ENCODE measurements at places on chromosomes 3 and 15.

- no peak for DNase-seq
Observed at GRCh38 chr15:90520365-90520764, 9.4 kb upstream of the CRTC3 start.

DNA sequence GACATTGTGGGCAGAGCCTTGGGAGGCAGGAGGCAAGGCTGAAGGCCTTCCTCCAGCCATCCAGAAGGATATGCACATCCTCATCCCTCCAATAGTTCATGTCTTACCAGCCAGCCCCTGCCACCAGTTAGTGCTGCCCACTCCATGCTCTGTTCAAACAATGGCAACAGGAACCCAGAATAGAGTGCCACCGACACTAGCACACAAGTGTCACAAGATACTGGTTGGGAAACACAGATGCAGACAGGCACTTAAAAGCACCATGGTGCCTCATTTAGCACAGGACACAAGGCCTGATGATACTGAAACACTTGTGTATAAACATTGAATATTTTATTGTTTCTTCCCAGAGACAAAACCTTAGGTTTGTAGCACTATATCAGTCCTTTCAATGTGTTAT lies 56.5 kb upstream of the MYO5C start:
- DNase-seq: no peak

DNA sequence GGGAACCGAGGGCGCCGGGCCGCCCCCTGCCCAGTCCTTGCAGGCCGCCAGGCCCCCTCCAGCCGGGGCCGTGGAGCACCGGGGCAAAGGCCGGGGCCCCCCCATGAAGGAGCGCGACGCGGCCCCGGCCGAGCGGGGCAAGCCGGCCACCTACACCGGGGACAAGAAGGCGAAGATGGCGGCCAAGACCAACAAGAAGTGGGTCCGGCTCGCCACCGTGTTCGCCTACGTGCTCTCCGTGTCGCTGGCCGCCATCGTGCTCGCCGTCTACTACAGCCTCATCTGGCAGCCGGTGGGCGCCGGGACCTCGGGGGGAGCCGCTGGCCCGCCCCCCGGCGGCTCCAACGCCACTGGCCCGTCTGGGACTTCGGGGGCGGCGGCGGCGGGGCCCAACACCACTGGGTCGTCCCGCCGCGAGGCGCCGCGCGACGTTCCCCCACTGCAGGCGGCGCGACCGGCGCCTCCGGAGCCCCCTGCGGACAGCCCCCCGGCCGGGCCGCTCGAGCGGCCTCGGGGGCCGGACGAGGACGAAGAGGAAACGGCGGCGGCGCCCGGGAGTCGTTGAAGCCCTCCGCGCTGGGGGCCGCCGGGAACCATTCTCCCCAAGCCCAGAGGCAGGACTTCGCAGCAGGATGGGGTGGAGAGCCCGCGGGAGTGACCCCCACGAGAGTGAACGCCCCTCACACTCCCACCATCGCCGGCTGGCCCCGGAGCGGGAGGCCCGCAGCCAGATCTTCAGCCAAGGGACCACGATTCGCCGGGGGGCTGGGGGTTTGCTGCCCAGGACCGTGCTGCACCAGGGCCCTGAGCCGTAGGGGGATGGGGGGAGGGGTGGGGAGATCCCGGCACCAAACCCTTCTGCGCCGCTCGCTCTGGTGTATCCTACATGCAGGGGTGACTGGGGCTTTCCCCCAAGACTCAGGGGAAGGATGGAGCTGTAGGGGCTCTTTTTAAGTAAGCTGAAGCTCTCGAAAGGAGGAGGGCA lies 753 bp downstream of the INAFM2 start:
- no peak for DNase-seq

GRCh38 chr3:99485286-99485685 lies 153.1 kb upstream of the COL8A1 start:
- DNase-seq: no peak

DNA sequence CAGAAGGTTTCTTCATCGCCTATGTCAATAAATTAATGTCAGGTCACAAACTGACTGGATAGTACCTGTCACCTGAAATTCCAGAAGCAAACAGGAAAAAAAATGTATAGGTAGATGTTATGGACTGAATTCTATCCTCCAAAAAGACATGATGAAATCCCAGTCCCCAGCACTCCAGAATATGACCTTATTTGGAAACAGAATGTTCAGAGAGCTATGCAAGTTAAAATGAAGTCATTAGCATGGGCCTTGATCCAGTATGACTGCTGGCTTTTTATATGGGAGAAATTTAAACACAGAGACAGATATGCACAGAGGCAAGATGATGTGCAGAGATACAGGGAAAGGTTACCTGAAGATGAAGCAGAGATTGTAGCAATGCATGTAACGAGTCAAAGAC lies 953.4 kb downstream of the ZPLD1 start:
- no peak for DNase-seq

DNA sequence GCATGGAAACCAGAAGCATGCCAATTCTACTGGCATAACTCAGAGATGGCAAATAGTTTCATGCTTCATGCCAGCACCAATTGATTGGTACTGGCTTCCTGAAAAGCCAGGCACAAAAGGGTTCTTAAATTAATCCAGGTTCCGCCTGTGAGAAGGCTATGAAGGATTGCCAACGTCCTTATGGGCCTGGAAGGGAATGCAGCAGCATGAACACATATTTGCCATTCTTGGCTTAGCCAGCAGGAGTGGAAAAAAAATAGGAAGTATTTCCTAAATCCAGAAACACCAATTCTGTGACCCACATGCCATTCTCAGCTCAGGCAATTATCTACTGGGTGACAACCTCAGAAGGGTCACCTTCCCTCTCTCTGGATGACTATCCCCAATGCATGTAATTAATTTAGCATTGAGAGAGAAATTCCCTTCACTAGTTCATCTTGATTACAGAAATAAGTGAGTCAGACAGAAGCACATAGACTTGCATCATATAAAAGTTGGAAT lies 36.0 kb downstream of the ADAMTS9 start:
- DNase-seq: no peak

DNA sequence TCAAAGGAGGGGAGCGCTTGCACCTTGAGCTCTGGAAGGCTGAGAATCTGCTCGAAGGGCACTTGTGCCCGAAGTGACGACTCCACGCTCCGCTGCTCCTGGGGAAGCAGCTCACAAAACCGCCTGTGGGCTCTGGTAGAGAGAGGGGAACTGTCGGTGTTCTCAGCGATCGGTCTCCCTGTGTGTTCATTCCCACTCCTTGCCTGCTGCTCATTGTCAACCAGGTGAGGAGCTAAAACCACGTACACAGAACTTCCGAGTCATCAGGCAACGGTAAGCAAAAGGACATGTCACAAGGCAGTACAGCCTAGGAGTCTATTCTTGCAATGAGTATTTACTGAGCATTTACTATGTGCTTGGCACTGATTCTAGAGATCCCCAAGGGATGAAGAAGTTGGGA lies 1.5 kb downstream of the CIB1 start:
- DNase-seq: no peak

- DNase-seq: no peak
Observed at GRCh38 chr3:12117473-12117872, 41.2 kb downstream of the TIMP4 start.

GRCh38 chr3:46370839-46371518 lies at the start of gene CCR5:
CCR5 (plus strand) TSS chr3:46370946; CDS start chr3:46372903, 1,957 bp downstream.
- no peak for DNase-seq

GRCh38 chr3:86173401-86173800 lies 817.5 kb downstream of the VGLL3 start:
- DNase-seq: no peak

GRCh38 chr15:35686347-35686746 lies 140.4 kb upstream of the DPH6 start:
- no peak for DNase-seq

DNA sequence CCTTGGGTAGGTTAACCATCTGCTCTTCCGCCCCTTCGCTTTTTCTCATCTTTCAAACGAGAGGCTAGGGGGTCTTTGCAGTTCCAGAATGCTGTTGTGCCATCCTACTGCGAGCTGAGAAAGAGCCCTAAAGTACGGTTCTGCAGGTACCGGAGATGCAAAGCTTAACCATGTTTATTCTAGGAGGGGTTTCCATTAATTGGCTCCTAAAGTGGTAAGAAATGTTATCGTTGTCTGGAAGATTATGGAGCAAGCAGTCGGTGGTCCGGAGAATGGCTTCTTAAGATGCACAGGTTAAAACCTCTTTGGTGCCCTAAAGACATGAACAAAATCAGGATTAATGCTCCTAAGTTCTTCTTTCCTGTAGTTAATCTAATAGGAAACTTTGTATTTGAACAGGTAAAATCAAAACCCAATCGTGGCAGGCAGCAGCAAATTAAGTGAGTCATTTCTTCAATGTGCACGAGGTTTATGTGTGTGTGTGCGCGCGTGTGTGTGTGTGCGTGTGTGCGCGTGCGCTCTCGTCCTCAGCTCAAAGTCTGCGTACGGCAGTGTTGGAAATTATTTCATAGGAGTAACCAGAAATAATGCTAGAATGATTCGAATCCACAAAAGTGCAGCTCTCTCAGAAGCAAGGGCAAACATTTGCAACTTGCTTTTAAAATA lies 772 bp downstream of the FAM81A start:
- no peak for DNase-seq

DNA sequence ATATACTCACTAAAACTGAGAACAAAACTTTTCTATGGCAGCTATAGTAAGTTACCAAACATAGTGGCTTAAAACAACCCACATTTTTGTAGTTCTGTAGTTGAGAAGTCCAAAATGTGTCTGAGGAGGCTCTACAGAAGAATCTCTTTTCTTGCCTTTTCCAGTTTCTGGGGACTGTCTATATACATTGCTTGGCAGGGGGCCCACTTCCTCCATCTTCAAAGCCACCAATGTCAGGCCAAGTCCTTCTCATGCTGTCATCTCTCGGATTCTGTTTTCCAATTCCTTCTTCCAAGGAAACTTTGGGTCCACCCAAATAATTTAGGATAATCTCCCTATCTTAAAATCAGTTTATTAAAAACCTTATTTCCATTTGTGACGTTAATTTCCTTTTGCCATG lies 92.7 kb downstream of the DLG1 start:
- DNase-seq: no peak

DNA sequence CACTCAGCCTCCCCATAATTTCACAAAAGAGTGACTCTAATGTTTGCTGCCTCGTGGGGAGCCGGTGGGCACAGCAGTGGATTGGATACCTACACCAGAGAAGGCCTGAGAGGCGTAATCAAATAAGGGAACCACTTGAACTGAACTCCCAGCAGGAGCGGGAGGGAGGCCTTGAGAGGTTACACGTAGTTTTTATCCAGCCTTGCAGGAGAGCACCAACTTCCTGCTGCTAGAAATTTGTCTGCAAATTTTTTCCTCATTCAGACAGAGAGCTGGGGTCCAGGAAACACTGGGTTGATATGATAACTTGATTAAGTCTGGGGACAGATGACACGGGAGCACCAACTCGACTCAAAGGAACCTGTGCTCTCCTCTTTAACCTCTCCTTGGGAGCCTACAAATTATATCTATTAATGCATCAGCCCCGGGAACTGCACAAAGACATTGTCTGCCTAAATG lies 69.8 kb downstream of the HES1 start:
- DNase-seq: no peak

- DNase-seq: no peak
Observed at GRCh38 chr3:105274958-105275357, 91.8 kb upstream of the ALCAM start.

DNA sequence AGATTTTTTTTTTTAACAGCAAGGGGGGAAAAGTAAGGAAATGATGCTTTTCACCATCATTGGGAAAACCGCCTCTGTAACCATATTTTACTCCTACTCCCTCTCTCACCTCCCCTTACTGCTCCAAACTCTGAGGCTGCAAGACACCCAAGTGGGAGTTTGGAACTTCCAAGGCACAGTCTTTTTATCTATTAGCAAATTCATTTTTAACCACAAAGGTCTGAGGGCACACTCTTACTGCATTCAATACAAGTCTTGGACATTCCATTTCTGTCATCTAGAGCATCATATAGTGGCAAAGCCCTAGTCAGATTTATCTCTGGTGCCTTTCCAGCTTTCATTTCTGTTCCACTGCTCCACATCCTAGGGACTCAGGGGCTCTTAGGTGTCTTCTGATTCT lies 13.2 kb downstream of the FAM162A start:
- DNase-seq: no peak

- DNase-seq: no peak
Observed at GRCh38 chr3:172103724-172104123, 64.3 kb downstream of the FNDC3B start.

GRCh38 chr15:72967397-72967796 lies 84.9 kb upstream of the NEO1 start:
- no peak for DNase-seq

DNA sequence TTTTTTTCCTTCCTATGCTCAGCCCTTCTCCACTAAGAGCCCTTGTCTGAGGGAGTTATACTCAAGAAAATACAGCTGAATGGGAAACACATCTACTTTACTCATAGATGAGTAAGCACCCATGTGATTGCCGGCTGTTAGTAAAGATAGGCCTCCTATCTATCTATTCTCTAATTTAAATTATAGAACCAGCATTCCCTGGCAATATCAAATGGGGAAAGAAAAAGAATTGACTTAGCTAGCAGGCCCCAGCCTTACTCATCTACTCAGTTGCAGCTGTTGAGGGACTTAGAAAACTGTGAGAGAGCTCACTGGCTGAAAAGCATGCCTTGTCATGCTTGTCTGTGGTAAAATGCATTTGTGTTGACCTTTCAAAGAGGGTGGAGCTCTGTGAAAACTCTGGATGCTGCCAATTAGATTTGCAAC lies 116.9 kb upstream of the LRRFIP2 start:
- DNase-seq: no peak

DNA sequence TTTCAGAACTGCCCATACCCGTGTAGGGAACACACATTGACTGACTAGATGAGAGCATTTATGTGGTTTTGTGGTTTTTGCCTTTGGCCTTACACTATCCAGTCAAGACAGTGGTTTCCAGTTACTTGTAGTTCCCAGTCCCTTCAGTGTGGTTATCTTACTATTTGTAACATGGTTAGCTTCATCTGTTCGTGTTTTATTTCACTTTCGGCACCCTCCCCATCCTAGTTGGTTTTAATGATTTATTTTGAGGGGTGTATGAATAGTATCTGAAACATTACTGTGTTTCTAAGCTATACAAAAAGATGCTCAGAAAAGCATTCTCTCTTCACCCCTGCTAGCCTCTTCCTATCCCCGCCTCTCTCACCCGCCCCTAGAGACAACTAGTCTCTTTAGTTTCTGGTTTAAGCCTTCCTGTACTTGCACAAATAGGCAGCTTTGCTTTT lies 14.1 kb downstream of the LYSMD4 start:
- DNase-seq: no peak

- DNase-seq: no peak
Observed at GRCh38 chr15:90513448-90513847, 16.3 kb upstream of the CRTC3 start.

GRCh38 chr3:121562148-121562547 lies 5.6 kb upstream of the ARGFX start:
- no peak for DNase-seq

- DNase-seq: no peak
Observed at GRCh38 chr15:43253431-43254403, 13.0 kb downstream of the TGM5 start.

DNA sequence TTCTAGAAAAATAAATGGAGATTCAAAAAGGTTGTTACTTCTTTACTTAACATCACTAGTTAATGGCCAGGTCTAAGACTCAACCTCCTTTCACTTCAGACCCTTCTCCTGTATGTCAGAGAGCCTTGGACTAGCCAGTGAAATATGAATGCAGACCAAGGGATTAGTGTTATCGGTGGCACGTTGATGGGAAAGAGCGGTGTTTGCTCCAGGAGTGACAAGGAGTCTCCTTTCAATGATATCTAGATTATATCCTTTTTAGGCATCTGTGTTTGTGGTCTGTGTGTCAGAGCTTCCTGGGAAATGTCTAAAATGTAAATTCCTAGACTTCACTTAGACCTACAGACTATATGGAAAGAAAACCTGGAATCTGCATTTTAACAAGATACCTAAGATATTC lies 658.0 kb upstream of the KCNMB2 start:
- no peak for DNase-seq
